Cardiac septum (tissue), 1 donor: ENCODE measurements at places on chromosomes 4 and X. TPM values are rescaled to one million over a fixed set of nuclear protein-coding genes. Genes with fewer than 3 reads are reported as not detected.

CXCL5 gene
- 0.16 TPM for total RNA-seq

FAM184B gene
- 0.03 TPM for total RNA-seq

TEX13D gene
- total RNA-seq, result not detected

KLKB1 gene
- total RNA-seq, result 0.89 TPM

TMEM47 gene
- total RNA-seq, result 32.1 TPM

TCP11X2 gene
- total RNA-seq, result not detected

CLDN34 gene
- total RNA-seq, result not detected

GLUD2 gene
- 1.6 TPM for total RNA-seq

PNMA6F gene
- total RNA-seq, result not detected

SLC49A3 gene
- 12.1 TPM for total RNA-seq

GYG2 gene
- total RNA-seq, result 1.3 TPM

SLC6A14 gene
- 0.05 TPM for total RNA-seq

SPACA5 gene
- not detected for total RNA-seq

IL15 gene
- total RNA-seq, result 3.1 TPM

VCX3A gene
- not detected for total RNA-seq

NALF2 gene
- total RNA-seq, result 4.4 TPM

LIMCH1 gene
- 291 TPM for total RNA-seq

XK gene
- 6.8 TPM for total RNA-seq

F8A2 gene
- not detected for total RNA-seq

MAGEA10 gene
- not detected for total RNA-seq

CFAP99 gene
- not detected for total RNA-seq

PDGFRA gene
- total RNA-seq, result 23.4 TPM

PPBP gene
- total RNA-seq, result 1.9 TPM

IL21 gene
- total RNA-seq, result not detected

SPANXD gene
- total RNA-seq, result not detected

PAGE2 gene
- total RNA-seq, result not detected

GIMD1 gene
- not detected for total RNA-seq

NAA11 gene
- not detected for total RNA-seq

ACE2 gene
- total RNA-seq, result 113 TPM

RHOXF2B gene
- total RNA-seq, result not detected

CCKAR gene
- not detected for total RNA-seq

LGI2 gene
- 5.0 TPM for total RNA-seq

ZMAT1 gene
- total RNA-seq, result 7.5 TPM

ACSL4 gene
- total RNA-seq, result 49.4 TPM

PSAPL1 gene
- not detected for total RNA-seq

CTAG1A gene
- not detected for total RNA-seq

ABCD1 gene
- total RNA-seq, result 15.1 TPM
